ENCODE measurements at places on chromosomes 1 and 21. TPM values are rescaled to one million over a fixed set of nuclear protein-coding genes. Genes with fewer than 3 reads are reported as not detected.

The SELE gene
- 17.4 TPM for polyA plus RNA-seq

The HSD11B1 gene
- polyA plus RNA-seq, result 0.33 TPM

The GUCA2B gene
- polyA plus RNA-seq, result not detected

The TMPRSS2 gene
- polyA plus RNA-seq, result 0.25 TPM

The NBPF10 gene
- 2.0 TPM for polyA plus RNA-seq

The HCRTR1 gene
- 0.42 TPM for polyA plus RNA-seq

The SLC35D1 gene
- 8.1 TPM for polyA plus RNA-seq

The SLC9C2 gene
- not detected for polyA plus RNA-seq

The SLC25A34 gene
- polyA plus RNA-seq, result 4.3 TPM

The TCHHL1 gene
- not detected for polyA plus RNA-seq

The S100A3 gene
- polyA plus RNA-seq, result 1.2 TPM

The FAM167B gene
- polyA plus RNA-seq, result 3.6 TPM

The DIRAS3 gene
- 3.3 TPM for polyA plus RNA-seq

The LRRC71 gene
- 1.2 TPM for polyA plus RNA-seq

The KCNJ15 gene
- 0.17 TPM for polyA plus RNA-seq

The NCAM2 gene
- polyA plus RNA-seq, result 6.9 TPM

The DMBX1 gene
- not detected for polyA plus RNA-seq

The NBPF6 gene
- not detected for polyA plus RNA-seq

The NHLH1 gene
- polyA plus RNA-seq, result 0.66 TPM

The NOS1AP gene
- polyA plus RNA-seq, result 0.72 TPM

The ACKR1 gene
- 2.0 TPM for polyA plus RNA-seq

The HORMAD1 gene
- polyA plus RNA-seq, result not detected

The VANGL2 gene
- 9.8 TPM for polyA plus RNA-seq

The ACTL8 gene
- polyA plus RNA-seq, result not detected

The CLIC6 gene
- 0.07 TPM for polyA plus RNA-seq

The RAVER2 gene
- polyA plus RNA-seq, result 20.0 TPM

The ATF3 gene
- polyA plus RNA-seq, result 18.9 TPM

The ECE1 gene
- 27.1 TPM for polyA plus RNA-seq

The TRPM2 gene
- 1.7 TPM for polyA plus RNA-seq

The HPCAL4 gene
- polyA plus RNA-seq, result 0.52 TPM

The TMCC2 gene
- 11.0 TPM for polyA plus RNA-seq

The NPPA gene
- polyA plus RNA-seq, result 1.6 TPM

The OLIG2 gene
- polyA plus RNA-seq, result not detected

The WDTC1 gene
- 26.5 TPM for polyA plus RNA-seq

The VWA5B1 gene
- polyA plus RNA-seq, result 0.32 TPM

The LENEP gene
- 0.48 TPM for polyA plus RNA-seq

The CLDN17 gene
- polyA plus RNA-seq, result not detected

The AMY1B gene
- not detected for polyA plus RNA-seq
